ENCODE measurements at places on chromosomes 5 and 9. TPM values are rescaled to one million over a fixed set of nuclear protein-coding genes. Genes with fewer than 3 reads are reported as not detected.

GRCh38 chr9:6758498-6759184, 868 bp downstream of the KDM4C start:
- DNase-seq, result no peak
- peak overlapping the region; percentile 97 for H3K27ac ChIP-seq

The SLC45A2 gene
- not detected for total RNA-seq

The OR1L4 gene
- total RNA-seq, result not detected

The TSSK1B gene
- 0.63 TPM for total RNA-seq

Data from tibial nerve (tissue), 4 donors.